Retina (tissue), 1 donor: ENCODE measurements at places on chromosomes 3 and 15.

GRCh38 chr3:56980798-56981390, 79.6 kb upstream of the SPATA12 start:
- no peak for DNase-seq

DNA sequence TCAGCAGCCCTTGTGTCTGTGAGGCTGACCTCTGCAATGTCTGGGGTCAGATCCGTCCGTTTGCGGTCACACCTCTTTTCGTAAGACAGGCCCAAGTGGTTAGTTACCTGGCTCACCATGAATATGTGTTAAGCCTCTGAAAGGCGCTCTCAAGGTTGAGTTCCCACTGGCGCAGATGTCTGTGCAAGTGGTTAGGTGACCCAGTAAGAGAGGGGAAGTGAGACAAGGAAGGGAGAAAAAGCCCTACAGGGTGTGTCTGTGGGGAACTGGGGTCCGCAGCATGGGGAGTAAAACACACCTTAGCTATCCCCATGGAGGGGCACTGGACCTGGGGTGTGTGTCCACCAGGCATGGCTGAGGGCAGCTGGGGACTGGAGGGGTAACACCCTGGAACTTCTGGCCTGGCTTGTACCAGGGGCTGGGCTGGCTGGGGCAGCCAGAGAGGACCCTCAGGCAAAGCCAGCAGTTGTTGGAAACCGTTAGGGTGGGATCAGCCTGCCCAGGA, 391.6 kb upstream of the PROK2 start:
- no peak for DNase-seq

DNA sequence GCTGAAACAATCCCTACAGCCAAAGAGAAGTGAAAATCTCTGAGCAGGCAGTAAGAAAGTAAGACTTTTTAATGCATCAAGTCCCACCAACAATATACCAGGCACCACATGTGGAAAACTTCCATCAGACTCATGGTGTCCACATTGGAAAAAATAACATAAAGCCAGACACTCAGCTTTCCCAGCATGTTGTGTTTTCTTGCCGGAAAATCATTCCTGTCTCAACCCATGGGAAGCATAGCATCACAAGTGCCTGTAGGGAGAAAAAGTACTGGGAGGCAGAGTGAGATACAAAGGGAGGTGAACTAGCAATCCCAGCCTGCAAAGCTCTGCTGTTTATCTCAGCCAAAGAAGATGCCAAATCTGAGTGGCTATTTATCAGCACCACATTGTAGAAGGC, 868.9 kb downstream of the SI start:
- peak; percentile 9 for DNase-seq

GRCh38 chr15:73869216-73869995, 4.0 kb upstream of the TBC1D21 start:
- peak; percentile 46 for DNase-seq

GRCh38 chr3:128787256-128788253, 61.6 kb downstream of the RAB7A start:
- DNase-seq = no peak

- no peak for DNase-seq
Measured at GRCh38 chr3:184757022-184757651, 45.3 kb upstream of the MAGEF1 start.

DNA sequence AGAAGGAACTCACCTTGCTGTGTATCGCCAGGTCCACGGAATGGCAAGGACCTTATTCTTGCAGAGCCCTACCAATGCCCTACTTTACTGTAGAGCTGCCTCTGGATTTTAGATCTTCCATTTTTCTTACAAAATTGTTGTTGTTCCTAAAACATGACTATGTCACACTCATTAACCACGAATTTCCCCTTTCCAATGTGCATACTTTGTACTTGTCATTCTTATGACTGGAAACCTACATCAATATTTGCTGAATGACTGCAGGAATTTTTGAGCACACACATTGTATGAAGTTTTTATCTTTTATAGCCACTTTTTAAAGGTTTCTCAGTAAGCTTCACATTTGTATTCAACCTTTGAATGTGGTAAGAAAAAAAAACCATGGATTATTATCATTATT, 35.9 kb upstream of the CMSS1 start:
- no peak for DNase-seq

GRCh38 chr3:129840707-129841360, 52.7 kb downstream of the TMCC1 start:
- DNase-seq = no peak

DNA sequence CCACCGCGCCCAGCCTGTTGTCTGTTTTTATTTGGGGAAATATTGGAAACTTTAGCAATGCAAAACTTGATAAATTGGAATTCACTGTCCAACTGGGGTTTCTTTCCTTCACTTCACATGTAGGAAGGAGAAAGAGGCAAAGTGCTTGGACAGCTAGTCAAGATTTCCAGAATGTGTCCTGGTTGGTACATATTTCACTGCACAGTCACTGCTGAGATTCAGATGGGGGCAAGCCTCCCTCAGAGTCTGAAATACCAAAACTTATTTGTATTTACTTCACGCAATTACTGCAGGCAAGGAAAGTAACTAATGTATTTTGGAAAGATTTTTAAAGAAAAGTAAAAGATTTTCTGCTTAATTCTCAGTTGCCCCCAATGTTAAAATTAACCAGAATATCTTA, 21.0 kb downstream of the LRRC31 start:
- DNase-seq = no peak

- DNase-seq = no peak
Measured at GRCh38 chr3:194494951-194495374, 8.2 kb upstream of the ATP13A3 start.

GRCh38 chr15:62359416-62359815, 194.3 kb upstream of the C2CD4B start:
- DNase-seq = no peak

DNA sequence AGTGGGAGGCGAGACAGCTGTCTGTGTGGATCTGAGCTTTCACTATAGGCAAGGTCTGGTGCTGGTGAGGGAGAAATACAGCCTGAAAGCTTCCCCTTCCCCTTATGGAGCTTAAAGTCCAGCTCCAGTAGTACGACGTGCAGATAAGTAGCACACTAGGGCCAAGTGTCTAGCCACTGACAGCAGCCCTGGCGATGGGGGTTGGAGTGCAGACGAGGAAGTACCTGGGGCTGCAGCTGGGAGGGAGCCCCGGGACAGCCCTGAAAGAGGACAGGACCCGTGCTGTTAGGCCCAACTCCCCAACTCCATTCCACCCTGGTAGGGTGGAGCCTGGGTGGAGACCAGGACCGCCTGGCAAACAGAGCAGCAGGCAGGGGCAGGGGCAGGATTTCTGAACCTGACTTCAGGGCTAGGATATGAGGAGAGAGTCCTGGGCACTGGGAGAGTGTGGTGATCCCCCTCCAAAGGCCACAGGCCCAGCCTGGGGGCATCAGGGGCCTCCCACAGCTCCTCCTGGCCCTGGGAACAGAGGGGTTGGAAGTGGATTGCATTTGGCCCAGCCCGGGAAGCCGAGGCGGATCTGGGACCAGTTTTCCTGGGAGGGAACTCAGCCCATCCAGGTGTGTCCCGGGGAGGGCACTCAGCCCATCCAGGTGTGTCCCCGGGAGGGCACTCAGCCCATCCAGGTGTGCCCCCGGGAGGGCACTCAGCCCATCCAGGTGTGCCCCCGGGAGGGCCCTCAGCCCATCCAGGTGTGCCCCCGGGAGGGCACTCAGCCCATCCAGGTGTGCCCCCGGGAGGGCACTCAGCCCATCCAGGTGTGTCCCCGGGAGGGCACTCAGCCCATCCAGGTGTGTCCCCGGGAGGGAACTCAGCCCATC, 42.8 kb downstream of the BDH1 start:
- no peak for DNase-seq

GRCh38 chr3:13420831-13421765, 976 bp upstream of the NUP210 start:
- DNase-seq = no peak

- no peak for DNase-seq
Measured at GRCh38 chr15:85063522-85064079, 81.9 kb downstream of the PDE8A start.

GRCh38 chr15:70093481-70094319, 4.0 kb downstream of the TLE3 start:
- no peak for DNase-seq

- DNase-seq = peak; percentile 13
Measured at GRCh38 chr3:181210275-181210674, 220.7 kb upstream of the DNAJC19 start.

GRCh38 chr15:69272891-69273290, 25.8 kb upstream of the PAQR5 start:
- no peak for DNase-seq

GRCh38 chr15:70013656-70014313, 83.9 kb downstream of the TLE3 start:
- DNase-seq = no peak

- DNase-seq = no peak
Measured at GRCh38 chr3:15633159-15633558, 31.6 kb downstream of the BTD start.

DNA sequence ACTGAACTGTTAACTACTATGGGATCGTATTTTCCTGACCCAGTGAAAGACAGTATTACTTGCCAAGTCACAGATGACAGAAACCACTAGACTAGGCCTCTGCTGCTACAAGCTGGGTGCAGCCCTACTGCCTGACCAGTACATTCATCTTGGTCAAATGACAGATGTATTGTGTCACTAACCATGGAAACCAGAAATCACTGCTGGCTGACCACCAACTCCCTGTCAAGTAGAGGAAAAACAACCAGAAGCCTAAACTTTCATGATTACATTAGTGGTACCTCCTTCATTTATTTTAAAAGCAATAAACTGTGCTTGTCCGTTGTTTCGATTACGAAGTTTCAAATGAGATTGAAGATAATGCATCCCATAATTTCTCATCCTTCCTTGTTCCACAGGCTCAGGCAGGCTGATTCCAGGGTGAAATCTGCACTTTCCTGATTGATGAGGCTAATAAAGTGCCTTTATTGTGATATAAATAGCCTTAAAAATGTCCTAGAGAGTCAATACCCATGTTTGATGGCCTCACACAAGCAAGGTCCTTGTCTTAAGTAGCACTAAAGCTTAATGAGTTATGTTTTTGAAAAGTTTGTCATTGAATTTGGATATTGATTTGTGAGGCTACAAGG, 309.7 kb downstream of the LSAMP start:
- DNase-seq = no peak

GRCh38 chr3:190718097-190718496, 144.4 kb downstream of the GMNC start:
- DNase-seq = no peak

DNA sequence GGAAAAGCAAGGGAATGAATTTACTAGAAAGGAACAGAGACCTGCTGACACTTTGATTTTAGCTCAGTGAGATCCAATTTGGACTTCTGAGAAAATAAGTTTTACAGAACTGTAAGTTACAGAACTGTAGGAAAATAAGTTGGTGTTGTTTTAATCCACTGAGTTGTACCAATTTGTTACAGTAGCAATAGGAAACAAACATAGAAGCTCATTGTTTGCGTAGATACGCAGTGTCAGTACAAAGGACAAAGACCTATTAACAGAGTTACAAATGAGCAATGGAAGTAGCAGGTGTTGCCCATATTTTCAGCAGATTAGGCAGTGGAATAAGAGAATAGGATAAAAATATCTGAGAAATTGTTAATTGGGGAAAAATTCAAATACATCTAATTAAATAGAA, 385.8 kb upstream of the CNTN6 start:
- no peak for DNase-seq

- DNase-seq = no peak
Measured at GRCh38 chr3:169143506-169143905, 520.0 kb downstream of the MECOM start.

GRCh38 chr15:95286352-95286880, 1044.1 kb upstream of the NR2F2 start:
- DNase-seq = peak; percentile 59
